ENCODE measurements at places on chromosomes 7 and 10.

DNA sequence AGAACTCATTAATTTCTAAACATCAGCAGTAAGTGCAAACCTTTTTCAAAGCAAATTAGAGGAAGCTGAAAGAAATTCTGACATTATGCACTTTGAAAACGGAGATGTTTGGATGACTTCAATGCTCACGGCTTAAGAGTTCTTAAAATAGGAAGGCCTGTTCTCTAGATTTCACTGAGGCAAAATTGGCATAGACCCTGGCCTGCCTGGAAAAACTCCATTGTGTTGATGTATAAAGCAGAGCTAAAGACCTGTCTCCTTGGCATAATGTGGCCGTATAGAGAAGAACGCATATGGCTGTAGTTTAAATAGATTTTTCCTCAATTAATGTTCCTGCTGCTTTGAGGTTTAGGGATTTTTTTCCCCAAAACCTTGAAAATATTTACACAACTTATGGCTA lies 24.5 kb upstream of the AGMO start:
- no peak for DNase-seq

DNA sequence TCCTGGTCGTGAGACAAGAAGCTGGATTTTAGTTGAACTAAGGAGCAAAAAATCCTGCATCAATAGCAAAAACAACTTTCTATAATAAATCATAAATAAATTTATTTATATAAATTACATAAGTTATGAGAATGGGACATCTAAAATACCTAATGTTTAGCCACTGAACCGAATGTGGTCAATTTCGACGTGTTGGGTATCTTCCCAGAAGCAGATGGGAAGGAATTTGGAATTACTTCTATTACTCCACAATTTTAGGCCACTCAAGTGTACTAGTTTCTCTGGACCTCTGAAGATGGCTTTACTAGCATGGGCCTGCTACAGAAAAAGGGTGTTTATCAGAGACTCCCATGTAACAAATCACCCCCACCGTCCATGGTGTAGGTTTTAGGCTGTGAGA lies 172.0 kb downstream of the PRPF18 start:
- no peak for DNase-seq

GRCh38 chr10:67603701-67604100 lies 92.3 kb downstream of the CTNNA3 start:
- no peak for DNase-seq

DNA sequence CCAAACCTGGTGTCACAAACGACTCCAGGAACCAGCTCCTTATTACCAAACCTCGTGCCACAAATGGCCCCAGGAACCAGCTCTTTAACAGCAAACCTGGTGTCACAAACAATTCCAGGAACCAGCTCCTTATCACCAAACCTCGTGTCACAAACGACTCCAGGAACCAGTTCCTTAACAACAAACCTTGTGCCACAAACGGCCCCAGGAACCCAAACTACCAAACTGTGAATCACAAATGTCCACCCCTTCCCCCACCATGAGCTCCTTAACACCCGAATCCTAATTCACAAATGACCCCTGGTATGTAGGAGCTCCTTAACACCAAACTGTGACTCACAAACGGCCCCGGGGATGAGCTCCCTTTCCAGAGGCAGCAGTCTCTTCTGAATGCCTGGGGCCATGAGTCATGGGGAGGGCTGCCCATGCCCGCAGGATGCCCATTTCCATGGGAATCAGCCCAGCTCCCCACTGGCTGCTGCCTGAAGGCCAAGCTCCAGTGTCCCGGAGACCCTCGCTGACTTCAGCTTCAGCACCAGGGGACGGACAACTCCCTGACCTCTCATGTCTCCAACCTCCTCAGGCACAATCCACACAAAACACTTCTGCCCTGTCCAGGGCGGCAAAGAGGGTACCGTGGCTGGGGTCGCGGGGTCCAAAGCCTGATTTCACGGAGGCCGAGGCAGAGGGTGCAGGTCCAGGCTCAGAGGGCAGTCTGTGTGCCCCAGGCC lies 213.1 kb downstream of the ELFN1 start:
- DNase-seq = no peak

DNA sequence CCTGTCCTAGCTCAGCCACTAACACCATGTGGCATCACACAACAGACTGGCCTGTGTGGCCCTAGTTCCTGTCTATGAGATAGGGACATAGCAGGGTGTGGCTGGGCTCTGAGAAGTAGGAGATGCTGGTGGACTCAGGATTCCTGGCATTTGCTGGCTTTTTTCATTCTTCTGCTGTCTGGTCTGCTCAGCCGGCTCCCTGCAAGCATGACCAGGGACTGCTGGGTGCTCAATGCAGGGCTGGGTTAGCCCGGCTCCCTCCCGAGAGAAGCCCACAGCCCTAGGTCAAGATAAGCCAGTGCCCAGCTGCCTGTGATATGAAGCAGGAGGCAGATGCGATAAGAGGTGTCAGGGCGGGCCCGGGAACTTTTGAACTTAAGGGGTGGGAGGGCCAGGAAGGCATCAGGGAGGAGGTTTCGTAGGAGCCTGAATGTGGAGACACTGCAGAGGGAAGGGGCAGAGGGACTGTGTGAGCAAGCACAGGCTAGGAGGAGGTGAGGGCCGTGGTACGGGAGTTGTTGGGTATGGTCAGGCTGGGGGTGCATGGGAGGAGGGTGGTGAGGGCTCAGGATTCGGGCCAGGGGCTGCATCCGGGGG lies 3.5 kb downstream of the AQP1 start:
- DNase-seq = no peak

GRCh38 chr7:42930889-42931288 lies 1.1 kb downstream of the PSMA2 start:
- no peak for DNase-seq

DNA sequence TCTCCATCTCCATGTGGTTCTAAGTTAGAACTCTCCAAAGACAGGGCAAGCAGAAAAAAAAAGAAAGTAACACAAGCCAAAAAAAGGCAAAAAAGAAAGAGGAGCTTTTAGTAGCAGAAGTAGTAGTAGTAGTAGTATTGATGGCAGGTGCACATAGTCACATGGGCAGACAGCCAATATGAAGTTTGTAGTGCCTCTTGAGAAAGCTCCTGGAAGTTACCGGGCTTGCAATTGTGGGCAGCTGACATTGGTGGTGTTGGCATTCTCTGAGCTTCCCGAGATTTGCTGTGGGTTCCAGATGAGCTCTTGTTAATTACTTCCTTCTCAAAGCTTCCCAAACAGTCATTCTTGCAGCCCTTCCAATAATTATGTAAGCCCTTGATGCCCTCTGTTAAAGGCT lies 1128.5 kb downstream of the TYW1 start:
- no peak for DNase-seq

- DNase-seq = no peak
Measured at GRCh38 chr7:48301201-48301600, 129.9 kb downstream of the ABCA13 start.

GRCh38 chr10:80946957-80947726 lies 409.4 kb downstream of the SH2D4B start:
- DNase-seq = peak; percentile 80

GRCh38 chr10:5933909-5934546 lies 43.3 kb downstream of the IL15RA start:
- DNase-seq = no peak

DNA sequence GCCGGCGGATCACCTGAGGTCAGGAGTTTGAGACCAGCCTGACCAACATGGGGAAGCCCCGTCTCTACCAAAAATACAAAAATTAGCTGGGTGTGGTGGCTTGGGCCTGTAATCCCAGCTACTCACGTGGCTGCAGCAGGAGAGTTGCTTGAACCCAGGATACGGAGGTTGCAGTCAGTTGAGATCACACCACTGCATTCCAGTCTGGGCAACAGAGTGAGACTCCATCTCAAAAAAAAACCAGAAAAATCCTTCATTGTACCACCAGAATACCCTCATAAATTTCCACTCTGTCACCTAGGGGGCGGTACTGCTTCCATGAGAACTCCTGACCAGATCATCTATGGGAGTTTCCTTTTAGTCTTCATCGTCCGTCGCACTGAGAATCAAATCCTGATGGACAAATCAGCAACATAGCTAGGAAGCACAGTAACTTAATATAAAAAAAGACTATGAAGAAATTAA lies 225.8 kb upstream of the KLF14 start:
- no peak for DNase-seq

DNA sequence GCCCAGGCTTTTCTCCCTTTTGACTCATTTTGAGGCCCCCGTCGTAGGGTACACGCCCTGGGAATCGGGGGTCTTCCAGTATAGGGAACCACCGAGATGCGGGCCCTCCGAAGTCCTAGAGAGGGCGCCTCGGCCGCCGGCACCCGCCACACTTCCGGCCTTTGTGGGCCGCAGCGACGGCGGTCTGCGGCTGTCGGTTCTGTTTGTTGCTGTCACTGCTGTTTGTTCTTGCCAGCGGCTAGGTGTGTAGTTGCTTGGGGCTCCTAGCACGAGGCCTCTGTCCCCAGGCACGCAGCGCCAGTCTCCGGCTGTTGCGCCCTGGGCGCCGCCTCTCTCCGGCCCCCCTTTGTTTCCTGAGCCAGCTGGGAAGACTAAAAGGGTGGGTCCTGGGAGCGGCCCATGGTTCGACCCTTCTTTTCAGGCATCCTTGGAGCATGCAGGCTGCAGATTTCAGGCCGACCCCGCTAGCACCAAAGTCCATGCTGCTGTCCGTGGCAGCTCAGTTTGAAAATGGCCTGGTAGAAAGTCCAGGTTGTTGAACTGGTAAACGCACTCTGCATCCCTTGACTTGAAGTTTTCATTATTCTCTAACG lies 17.8 kb upstream of the ZKSCAN1 start:
- peak; percentile 35 for DNase-seq

- DNase-seq = no peak
Measured at GRCh38 chr7:70474639-70475234, 657.2 kb upstream of the GALNT17 start.

DNA sequence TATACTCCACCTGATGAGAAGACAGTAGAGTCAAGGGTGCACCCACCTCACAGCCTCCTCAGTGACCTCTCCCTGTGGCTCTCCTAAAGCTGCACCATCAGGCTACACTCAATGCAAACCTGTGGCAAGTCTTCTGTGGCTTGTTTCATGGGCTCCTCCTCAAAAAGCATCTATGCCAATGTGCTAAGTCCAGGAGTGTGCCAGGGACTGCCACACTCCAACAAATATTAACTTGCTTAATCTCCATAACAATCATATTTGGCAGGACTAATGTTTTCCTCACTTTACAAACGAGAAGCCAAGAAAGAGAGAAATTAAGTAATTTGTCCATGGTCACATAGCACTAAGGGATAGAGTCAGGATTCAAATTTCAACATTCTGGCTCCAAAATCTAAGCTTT lies 11.9 kb downstream of the NRAP start:
- no peak for DNase-seq

DNA sequence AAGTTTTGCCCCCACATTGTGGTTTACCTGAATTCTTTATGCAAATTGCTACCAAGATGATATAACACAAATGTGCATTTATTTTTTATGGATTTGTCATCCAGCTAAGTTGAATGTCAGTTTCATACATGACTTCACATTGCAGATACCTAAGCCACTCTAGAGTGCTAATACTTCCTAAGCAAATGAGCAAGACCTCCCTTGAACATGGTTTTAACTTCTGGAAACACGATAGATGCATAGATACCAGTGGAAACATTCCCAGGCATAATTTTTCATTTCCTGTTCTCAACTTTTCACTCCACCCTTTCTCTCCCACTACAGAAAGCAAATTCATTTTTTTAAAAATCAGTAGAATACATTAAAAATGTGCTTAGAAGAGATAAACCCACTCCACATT lies 20.3 kb downstream of the GOT1 start:
- DNase-seq = no peak

DNA sequence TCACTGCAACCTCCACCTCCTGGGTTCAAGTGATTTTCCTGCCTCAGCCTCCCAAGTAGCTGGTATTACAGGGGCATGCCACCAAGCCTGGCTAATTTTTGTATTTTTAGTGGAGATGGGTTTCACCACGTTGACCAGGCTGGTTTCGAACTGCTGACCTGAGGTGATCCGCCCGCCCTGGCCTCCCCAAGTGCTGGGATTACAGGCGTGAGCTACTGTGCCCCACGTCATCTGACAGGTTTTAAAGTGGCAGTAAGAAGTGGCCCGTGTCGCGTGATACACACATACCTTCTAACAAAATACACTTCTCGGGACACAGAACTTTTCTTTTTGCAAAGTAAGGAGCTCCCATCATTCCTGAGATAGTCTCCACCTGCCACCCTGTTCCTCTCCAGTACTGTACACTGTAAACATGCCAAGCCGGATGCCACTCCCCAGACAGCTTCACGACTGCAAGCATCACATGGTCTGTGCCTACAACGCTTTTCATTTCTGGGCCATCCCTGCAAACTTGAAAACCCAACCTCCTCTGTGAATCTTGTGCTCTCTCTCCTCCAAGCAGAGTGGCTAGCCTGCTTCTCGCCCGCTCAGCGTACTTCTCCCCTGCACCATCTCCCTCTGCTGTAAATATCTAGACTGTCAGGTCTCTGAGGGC lies 256.3 kb upstream of the KLF14 start:
- DNase-seq = peak; percentile 77

DNA sequence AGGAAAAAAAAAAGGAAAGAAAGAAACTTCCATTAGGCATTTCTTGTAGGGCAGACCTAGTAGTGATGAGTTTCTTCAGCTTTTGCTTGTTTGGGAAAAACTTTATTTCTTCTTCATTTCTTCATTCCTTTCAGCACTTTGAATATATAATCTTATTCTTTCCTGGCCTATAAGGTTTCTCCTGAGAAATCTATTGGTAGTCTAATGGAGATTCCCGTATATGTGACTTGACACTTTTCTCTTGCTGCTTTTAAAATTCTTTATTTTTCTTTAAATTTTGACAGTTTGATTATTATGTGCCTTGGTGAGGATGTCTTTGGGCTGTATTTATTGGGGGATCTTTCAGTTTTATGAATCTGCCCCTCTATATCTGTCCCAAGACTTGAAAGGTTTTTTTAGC lies 3.9 kb upstream of the BTAF1 start:
- DNase-seq = no peak

GRCh38 chr7:107167483-107168232 lies 1.1 kb upstream of the HBP1 start:
- peak; percentile 69 for DNase-seq

- peak; percentile 53 for DNase-seq
Measured at GRCh38 chr10:121655254-121656144, 57.3 kb upstream of the FGFR2 start.

DNA sequence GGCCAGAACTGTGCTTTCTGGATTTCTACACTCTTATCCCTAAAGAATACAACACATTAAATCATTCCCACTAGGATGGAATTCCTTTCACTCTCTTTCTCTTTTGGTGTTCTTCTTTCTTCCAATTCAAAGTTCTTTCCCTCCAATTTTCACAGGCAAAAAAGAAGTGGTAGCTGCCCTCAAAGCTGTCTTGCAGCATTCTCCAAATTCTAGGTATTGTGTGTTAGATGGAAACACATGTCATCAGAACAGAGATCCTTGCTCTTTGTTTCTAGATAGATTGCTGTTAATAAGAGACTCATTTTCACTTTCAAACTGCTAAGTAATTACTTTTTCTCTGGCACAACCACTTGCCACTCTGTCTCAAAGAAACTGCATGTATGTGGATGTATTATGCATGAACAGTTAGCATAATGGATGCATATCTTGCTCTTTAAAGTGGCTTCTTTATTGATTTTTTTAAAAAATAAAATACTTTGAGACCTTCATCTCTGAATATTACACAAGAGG lies 31.0 kb downstream of the SHTN1 start:
- no peak for DNase-seq
